ENCODE measurements at places on chromosomes 1 and 21. TPM values are rescaled to one million over a fixed set of nuclear protein-coding genes. Genes with fewer than 3 reads are reported as not detected.

The S100A3 gene
- 7.0 TPM for total RNA-seq

The TYW3 gene
- total RNA-seq, result 10.1 TPM

The PADI4 gene
- 0.21 TPM for total RNA-seq

The ACTL8 gene
- total RNA-seq, result not detected

The OSCP1 gene
- 6.3 TPM for total RNA-seq

The TNFRSF18 gene
- total RNA-seq, result 0.64 TPM

The SYT2 gene
- not detected for total RNA-seq

All from tracheal epithelial cell (primary cell).